ENCODE measurements at places on chromosomes 16 and 17.
A peak's percentile ranks its signal among the peaks of the same experiment; 100 is the strongest.

DNA sequence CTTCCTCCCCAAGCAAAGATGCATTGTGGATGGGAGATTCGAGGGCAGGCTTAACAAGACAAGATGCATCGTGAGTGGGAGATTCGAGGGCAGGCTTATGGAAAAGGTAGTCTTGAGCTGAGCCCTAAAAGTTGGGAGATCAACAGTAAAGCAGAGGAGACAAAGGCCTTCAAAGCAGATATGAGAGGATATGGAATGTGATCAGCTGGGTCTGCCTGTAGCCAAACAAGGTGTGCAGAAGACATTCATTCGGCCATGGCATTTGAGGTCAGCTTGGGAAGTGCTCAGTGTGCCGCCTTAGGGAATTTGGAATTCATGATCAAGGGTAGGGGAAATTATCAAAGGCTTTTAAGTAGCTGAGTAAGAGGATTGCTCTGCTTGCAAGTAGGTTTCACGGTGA lies 39.5 kb downstream of the DNAH9 start:
- DNase-seq, result no peak

DNA sequence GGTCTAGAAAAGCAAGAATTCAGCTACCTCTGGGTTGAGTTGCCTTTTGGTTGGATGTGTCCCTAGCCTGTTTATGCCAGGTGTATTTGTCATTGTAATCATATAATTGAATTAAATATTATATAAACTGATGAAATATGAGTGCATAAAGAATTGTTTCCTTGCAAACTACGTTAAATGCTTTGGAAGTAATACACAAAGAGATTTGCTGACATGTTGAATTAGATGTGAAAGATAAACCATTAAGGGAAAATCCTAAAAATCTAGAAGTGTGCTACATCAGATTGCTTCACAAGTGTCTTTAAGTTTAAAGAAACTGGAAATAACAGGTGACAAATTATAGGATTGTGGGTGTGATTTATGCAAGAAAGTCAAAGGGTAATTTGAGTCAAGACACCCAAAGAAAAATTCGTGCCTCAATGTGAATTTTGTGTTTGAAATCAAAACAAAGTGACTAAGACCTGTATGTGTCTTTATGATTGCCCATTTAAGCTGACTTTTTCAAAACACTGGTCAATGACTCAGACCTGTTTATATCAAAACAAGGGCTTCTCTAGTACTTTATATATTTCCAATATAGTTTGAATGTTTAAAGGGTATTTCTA lies 5.1 kb upstream of the PYY start:
- no peak for DNase-seq

GRCh38 chr16:65124596-65124995 lies 2.7 kb upstream of the CDH11 start:
- DNase-seq, result no peak

DNA sequence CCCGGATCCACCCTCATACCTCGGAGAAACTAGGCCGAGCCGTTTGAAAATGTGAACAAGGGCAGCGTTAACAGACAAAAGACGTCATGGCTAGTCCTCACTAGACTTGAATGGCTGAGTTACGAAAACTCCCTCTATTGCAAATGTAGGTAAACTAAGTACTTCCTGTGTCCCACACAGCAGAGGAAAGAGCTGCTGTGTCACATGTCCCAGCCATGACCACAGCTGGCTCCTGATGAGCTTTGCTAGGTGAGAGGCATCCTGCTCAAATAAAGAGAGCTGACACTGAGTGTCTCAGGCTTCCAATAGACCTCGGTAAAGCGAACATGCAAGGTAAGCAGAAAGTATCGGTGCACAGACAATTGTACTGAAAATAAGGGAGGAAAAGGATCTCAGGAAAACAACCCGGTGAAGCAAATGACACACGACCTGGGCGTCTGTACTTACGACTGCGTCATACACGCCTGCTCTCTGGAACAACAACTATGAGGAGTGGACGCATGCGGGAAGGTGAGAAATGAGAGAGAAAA lies 26.0 kb downstream of the TMEM204 start:
- DNase-seq, result peak; percentile 10

DNA sequence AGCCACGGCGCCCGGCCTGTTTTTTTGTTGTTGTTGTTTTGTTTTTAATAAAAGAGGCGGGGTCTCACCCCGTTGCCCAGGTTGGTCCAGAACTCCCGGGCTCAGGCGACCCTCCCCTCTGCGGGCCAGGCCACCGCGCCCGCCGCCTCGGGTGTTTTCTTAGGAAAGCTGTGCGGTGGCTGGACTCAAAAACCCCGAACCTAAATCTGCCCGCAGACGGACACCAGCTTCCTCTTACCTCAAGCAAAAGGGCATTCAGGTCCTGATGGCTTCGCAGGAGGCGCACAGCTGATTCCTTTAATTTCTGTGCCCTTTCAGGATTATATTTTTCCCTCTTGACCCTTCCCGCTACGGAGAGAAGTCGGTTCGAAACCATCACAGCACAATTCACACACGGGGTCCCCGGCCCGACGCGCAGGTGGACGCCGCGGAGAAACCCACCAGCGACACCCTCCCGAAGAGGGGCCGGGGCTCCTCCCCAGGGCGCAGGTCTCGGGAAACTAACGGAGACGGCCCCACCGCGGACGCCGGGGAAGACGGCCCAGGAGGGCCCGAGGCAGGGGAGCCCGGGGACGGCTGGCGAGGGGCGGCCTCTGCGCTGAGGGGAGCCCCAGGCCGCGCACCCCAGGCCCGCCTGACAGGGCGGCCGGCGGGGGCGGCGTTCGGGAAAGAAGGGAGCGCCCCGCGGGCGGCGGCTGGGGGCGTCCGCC lies 653 bp downstream of the FANCA start:
- no peak for DNase-seq

DNA sequence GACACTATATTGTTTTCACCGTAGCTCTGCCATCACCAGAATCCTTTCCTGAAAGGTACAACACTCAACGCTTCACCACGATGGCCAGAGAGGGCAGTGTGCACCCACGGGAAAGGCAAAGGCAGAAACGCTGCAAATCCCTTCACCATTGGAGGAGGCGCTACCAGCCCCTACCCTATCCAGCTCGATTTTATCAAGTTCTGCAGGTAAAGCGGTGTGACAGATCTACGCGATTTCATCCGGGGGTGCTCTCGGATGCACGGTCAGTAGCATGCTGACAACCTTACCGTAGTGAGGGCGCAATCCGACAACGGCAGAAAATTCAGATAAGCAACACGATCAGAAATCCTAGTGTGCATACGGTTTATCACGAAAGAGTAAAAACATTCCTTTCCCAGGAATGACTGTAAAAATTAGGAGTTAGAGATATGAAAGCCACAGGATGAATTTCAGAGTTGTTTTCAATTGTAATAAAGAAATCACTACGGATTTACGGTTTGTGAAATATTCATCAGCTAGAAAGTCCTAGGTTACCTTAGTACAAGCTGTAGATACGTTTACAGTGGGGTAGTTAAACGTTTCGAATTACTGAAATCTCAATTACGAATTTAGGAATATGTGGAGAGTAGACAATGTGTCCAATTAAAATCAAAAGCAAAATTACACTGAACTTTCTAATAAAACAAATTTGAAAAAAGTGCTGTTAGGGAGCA lies 1.8 kb downstream of the NETO2 start:
- peak; percentile 78 for DNase-seq

DNA sequence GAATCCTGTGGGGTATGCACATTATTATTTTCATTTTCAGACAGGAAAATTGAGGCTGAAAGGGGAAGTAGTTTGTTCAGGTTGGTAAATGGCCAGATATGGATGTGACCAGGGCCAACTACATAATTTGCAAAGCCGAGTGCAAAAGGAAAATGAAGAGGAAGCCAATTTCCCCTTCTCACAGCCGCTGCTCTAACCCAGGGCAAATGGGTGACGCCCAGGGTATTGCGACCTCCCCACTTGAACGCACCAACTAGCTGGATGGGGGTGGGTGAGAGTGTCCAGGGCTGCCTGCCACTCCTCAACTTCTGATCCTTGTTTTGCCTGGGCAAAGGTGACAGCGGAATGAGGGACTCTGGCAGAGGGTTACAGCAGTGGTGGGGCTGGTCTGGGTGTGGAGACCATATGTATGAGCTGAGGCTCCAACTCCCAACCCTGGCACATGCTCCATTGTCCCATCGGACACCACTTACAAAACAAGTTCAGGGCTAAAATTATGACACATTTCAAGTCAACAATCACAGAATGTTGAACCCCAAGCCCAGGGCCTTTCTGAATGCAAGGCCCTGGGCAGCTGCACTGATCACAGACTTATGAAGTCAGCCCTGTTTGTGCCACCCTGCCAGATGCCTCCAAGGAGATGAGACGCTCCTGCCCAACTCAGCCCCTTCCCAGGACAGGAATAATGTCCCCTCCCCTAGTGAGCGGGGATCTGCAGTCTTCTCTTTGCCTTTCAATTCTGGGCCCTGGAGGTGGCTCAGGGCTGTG lies 1.7 kb downstream of the ANKRD40CL start:
- DNase-seq, result no peak

DNA sequence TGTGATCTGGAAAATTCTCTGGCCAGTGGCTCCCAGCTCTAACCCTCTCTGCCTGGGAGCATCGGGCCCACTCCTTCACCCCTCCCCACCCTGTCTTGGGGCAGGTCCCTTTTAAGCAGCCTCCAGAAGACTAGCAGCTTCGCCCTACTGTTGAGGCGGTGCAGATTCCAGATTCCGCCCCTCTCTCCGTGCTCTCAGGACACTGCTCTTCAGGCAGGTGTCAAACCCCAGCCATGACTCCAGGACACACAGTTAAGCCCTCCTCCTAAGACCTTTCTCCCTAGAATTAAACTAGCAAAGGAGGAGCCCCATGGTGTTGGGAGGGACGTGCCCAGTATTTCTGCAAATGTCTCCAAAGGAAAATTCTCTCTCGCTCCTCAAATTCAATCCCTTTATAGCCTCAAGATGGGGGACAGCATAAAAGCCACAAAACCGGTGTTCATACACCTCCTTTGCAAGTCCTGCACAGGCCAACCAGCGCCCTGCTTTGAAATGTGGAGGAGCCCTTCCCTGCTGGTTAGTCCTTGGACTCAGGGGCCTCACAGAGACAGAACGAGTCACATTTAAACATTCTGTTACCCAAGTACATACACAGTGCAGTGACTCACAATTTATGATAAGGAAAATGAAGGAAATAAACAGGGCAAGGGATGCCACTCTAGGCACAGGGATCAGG lies 7.2 kb downstream of the LPO start:
- DNase-seq, result no peak

DNA sequence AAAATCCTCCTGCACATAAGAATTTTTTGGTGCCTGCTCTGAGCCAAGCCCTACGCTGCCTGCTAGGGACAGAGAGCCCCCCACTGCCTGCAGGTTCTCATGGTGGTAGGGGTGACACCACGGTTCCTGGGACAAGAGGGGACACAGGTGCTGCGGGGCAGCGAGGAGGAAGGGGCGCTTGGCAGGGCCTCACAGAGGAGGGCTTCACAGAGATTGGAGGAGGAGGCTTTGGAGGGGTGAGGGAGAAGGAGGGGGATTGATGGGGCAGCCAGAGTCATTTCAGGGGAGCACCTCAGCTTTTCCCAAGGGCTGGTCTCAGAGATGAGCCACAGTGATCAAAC lies 29.8 kb upstream of the GSG1L start:
- no peak for DNase-seq

- DNase-seq, result no peak
Measured at GRCh38 chr16:30131869-30132475, 9.0 kb upstream of the MAPK3 start.

DNA sequence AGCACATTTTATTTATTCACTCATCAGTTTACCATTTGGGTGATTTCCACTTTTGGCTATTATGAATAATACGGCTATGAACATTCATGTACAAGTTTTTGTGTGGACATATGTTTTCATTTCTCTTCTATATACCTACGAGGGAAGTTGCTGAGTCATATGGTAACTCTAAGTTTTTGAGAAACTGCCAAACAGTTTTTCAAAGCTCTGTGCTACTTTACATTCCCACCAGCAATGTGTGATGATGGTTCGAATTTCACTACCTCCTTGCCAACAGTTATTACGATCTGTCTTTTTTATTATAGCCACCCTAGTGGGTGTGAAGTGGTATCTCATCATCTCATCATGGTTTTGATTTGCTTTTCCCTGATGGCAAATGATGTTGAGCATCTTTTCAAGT lies 63.7 kb upstream of the MRTFB start:
- DNase-seq, result no peak

- DNase-seq, result no peak
Measured at GRCh38 chr16:1069154-1069553, 3.4 kb upstream of the SSTR5 start.

DNA sequence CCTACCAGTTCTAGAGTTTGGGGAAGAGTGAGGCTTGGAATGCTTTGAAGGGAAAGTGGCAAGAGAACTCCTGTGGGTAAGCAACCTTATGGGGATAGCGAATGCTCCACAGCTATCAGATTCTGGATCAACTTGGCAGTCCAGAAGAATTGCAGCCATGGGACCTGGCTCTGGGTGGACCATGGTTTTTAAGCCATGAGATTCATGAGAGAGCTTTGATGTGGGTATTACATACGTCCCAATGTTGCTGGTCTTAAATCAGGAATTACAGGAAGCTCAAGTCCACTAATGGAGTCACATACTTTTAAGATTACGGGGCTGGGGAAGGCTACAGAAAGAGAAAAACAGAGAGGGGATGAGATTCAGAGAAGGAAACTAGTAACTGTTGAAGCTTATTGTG lies 142.5 kb upstream of the ELAC2 start:
- DNase-seq, result no peak

DNA sequence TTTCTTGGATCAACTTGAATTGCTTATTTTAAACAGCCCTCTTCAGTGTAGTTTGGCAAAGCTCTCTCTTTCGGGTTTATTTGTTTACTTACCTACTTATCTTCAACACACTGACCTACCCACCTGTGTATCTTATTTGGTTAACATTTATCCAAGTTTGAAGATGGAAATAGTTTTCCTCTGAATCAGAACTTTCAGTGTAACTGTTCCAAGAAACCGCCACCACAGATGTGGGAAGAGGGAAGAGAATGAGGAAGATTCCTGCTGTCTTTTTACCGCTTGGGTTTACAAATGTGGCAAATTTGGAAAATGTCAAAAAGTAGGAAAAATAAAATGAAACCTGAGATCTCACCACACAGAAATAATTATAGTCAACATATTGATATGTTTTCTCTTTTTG lies 115.8 kb downstream of the MSI2 start:
- no peak for DNase-seq

- DNase-seq, result no peak
Measured at GRCh38 chr17:46764709-46765401, 53.6 kb downstream of the WNT3 start.

- no peak for DNase-seq
Measured at GRCh38 chr17:64091116-64091515, 38.8 kb downstream of the ERN1 start.
